ENCODE measurements at places on chromosomes 5 and 9. TPM values are rescaled to one million over a fixed set of nuclear protein-coding genes. Genes with fewer than 3 reads are reported as not detected.
A peak's percentile ranks its signal among the peaks of the same experiment; 100 is the strongest.

DNA sequence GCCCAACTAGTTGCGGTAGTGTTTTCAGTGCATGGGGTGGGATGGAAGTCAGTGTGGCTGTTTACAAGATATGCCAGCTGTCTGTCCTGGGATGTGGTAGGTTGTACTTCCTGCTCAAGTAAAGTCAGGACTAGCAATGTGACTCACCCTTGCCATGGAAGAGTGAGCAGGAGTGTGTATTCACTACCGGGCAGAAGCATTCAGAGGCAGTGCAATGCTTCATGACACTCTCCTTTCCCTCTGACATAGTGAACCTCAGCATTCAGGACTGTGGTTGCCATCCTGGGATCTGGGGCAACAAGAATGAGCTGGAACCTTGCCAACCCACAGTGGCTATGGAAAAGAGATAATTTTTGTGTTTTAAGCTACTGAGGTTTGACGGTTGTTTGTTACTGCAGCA lies 68.9 kb downstream of the BOD1 start:
- DNase-seq = peak; percentile 95

- DNase-seq = no peak
Measured at GRCh38 chr5:140236891-140237598, 62.1 kb downstream of the CYSTM1 start.

GRCh38 chr5:38650946-38651345 lies 94.5 kb upstream of the LIFR start:
- DNase-seq = peak; percentile 43

- no peak for DNase-seq
Measured at GRCh38 chr9:74865177-74865576, 22.5 kb downstream of the TRPM6 start.

DNA sequence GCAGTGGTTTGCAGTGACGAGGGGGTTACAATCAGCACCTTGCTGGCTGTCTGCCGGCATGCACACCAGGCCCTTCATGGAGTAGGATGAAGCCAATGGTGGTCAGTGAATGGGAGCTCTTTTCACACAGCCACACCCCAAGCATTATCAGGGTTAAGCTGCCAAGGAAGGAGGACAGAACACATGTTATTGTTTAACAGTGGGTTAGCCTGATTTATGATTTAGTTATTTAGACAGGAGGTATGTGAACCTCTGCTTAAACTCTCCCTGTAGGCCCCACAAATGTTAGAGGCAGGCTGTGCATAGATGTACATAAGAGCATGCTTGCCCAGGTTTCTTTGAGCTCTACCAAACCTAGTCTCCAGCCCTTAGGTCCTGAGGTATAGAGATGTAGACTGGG lies 262.9 kb downstream of the SPOCK1 start:
- no peak for DNase-seq

GRCh38 chr9:89739511-89739910 lies 134.7 kb downstream of the GADD45G start:
- DNase-seq = no peak

GRCh38 chr5:172642051-172642409 lies 967 bp downstream of the NEURL1B start:
- DNase-seq = no peak

DNA sequence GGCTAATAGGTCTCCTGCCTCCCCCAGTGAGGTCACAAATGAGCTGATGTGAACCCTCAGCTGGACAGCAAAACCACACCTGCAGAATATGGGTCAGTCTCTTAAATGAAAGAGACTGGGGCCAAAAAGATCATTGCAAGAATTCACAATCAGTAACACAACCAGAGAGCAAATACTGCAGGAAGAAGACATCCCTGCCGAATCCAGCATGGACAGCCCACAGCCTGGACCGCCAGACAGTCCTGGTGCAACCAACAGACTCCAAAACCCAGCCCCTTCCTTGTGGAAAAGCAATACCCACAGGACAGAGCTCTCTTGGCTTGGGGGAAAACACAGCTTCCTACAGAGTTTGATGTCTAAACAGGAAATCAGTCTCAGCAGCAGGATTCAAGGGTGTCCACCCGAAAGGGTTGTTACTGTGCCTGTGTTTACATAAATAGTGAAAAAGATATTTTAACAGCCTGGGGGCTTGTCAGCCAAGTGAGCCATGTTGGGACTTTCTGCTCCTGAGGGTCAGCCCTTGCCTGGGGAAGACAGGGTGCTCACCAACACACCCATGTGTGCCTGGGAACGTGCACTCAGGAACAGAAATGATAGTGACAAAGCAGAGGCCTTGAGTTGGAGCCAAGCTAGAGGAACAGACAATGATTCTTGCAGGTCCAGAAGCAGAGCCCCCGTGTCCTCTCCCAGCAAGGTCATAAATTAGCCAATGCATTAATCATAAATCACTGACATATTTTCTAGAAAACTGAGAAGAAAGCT lies 106.2 kb downstream of the SEMA5A start:
- no peak for DNase-seq

- DNase-seq = no peak
Measured at GRCh38 chr5:124948062-124948753, 201.8 kb upstream of the ZNF608 start.

- DNase-seq = no peak
Measured at GRCh38 chr5:664994-665360, 28.2 kb downstream of the TPPP start.

GRCh38 chr9:35577486-35577885 lies 27.6 kb upstream of the TESK1 start:
- DNase-seq = no peak

GRCh38 chr9:22238809-22239684 lies 207.6 kb upstream of the DMRTA1 start:
- peak; percentile 75 for DNase-seq

DNA sequence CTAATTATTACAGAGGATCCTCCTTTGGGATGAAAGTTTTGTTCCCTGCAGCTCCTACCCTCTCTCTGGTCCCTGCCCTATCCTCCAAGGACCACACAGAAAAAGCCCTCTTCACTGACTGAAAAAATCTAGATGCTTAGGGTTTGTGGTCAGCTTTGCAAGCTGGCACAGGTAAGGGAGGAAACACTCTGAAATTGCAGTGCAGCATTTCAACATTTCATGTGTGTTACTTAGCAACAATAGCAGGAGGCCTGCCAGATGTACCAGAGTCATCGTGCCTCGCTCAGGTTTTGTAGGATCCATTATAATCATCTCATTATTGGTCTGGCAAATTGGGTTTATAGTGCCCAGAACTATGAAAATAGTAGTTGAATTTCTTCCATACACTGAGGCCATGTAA lies 109.5 kb downstream of the PALM2AKAP2 start:
- no peak for DNase-seq

PLAC8L1 gene
- not detected for total RNA-seq

STKLD1 gene
- 0.17 TPM for total RNA-seq

SUSD3 gene
- total RNA-seq = not detected

SLF1 gene
- 6.0 TPM for total RNA-seq

TIFAB gene
- total RNA-seq = not detected
